Hippocampal formation (tissue), 2 donors: ENCODE measurements at places on chromosomes 16 and 17.

- no peak for DNase-seq
Measured at GRCh38 chr16:2881783-2882649, 999 bp upstream of the FLYWCH2 start.

- no peak for DNase-seq
Measured at GRCh38 chr17:55617441-55617840, 105.2 kb downstream of the TMEM100 start.

DNA sequence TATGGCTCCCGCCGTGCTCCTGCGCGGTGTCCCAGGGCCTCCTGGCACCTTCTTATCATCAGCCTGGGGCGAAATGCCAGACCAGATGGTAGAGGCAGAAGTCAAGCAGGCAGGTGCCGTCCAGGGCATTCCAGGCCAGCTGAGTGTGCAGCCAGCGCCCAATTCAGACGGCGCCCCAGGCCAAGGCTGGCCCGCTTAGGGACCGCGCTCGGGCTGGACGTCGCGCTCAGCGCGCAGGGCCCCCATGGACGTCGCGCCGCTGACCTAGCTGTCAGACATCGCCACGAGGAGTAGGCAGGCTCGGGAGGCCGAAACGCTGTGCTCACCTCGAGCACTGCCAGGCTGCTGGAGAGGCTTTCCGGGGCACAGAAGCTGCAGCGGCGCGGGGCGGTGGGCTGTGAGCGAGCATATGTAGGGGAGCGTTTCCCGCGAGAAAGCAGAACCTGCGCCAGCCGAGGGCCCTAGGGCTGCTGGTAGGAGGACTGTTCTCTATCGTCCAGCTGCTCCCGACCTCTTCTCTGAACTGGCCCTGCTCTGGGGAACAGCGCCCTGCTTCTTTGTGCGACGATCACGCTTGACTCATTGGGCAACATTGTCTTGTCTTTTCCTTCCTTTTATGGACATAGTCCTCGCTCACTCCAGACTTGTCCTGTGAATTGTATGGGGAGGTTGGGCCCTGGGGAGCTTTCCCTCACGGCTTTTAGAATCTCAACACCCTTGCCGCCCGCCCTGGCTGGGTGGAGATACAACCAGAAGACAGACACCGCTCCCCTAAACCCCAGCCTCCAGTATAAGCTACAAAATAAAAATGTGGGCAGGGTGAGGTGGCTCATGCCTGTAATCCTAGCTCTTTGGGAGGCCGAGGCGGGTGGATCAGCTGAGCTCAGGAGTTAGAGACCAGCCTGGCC is 8.4 kb upstream of the CA4 start:
- no peak for DNase-seq

DNA sequence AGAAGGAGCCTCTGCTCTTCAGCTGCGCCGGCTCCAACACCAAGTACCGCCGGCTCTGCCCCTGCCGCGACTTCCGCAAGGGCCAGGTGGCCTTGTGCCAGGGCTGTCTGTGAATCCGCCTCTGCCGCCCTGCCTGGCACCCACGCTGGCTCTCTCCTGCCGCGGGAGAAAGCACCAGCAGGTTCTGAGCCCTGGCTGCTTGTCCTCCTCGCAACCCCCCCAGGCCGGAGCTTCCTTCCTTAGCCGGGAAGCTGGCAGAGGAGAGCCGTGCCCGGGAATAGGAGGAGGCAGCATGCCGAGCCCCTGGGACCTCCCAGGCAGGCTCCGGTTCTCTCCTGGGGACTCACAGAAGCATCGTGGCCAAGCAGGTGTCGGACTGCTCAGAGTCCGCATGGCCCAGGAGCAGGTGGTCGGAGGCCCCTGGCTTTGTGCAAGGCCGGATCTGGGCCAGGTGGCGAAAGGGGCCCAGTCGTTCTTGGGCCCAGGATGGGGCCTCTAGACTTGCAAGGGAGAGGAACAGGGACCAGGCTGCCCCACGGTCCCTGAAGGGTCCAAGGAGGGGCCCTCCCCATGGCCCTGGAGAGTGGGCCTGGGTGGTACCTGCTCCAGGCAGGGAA is 80.6 kb downstream of the MGAT5B start:
- no peak for DNase-seq

GRCh38 chr17:50280801-50281441 is 6.7 kb downstream of the TMEM92 start:
- no peak for DNase-seq

GRCh38 chr17:2155573-2155972 is 100.7 kb downstream of the HIC1 start:
- DNase-seq = no peak

GRCh38 chr16:14202697-14203096 is 131.6 kb downstream of the MRTFB start:
- no peak for DNase-seq

- DNase-seq = no peak
Measured at GRCh38 chr17:77763023-77763422, 195.5 kb upstream of the TNRC6C start.

GRCh38 chr16:55051571-55052347 is 121.1 kb downstream of the IRX5 start:
- no peak for DNase-seq

GRCh38 chr16:66270333-66270927 is 96.1 kb upstream of the CDH5 start:
- peak; percentile 40 for DNase-seq

- DNase-seq = no peak
Measured at GRCh38 chr16:48246066-48246465, 1.3 kb downstream of the ABCC11 start.

GRCh38 chr17:59436900-59437299 is 105.4 kb downstream of the YPEL2 start:
- no peak for DNase-seq

DNA sequence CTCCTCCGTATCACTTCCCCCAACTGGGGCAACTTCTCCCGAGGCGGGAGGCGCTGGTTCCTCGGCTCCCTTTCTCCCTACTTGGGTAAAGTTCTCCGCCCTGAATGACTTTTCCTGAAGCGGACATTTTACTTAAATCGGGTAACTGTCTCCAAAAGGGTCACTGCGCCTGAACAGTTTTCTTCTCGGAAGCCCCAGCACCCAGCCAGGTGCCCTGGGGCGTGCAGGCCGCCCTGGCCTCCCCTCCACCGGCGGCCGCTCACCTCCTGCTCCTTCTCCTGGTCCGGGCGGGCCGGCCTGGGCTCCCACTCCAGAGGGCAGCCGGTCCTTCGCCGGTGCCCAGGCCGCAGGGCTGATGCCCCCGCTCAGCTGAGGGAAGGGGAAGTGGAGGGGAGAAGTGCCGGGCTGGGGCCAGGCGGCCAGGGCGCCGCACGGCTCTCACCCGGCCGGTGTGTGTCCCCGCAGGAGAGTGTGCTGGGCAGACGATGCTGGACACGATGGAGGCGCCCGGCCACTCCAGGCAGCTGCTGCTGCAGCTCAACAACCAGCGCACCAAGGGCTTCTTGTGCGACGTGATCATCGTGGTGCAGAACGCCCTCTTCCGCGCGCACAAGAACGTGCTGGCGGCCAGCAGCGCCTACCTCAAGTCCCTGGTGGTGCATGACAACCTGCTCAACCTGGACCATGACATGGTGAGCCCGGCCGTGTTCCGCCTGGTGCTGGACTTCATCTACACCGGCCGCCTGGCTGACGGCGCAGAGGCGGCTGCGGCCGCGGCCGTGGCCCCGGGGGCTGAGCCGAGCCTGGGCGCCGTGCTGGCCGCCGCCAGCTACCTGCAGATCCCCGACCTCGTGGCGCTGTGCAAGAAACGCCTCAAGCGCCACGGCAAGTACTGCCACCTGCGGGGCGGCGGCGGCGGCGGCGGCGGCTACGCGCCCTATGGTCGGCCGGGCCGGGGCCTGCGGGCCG is 1.6 kb downstream of the HIC1 start:
- no peak for DNase-seq

DNA sequence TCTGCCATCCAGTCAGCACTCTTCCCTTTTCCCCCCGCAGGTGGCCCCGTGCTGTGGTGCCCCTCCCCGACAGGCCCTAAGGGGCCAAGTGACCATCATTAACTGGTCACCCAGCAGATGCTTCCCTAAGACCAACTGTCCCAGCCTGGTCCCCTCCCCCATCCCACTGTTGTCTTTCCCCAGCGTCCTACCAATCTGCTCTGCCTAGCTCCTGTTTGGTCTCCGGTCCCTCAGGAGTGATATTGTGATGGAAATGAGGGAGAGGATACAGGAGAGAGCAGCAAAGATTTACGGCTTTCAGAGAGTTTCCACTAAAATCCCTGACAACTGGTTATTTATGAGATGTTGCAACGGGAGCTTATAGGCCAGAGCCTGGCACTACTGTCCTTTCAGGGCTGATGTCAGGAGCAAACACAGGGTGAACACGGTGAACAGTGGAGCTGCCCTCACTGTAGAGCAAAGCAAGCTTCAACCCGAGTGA is 1.4 kb upstream of the TTLL6 start:
- DNase-seq = no peak

- DNase-seq = no peak
Measured at GRCh38 chr16:22063888-22064467, 28.4 kb upstream of the VWA3A start.

DNA sequence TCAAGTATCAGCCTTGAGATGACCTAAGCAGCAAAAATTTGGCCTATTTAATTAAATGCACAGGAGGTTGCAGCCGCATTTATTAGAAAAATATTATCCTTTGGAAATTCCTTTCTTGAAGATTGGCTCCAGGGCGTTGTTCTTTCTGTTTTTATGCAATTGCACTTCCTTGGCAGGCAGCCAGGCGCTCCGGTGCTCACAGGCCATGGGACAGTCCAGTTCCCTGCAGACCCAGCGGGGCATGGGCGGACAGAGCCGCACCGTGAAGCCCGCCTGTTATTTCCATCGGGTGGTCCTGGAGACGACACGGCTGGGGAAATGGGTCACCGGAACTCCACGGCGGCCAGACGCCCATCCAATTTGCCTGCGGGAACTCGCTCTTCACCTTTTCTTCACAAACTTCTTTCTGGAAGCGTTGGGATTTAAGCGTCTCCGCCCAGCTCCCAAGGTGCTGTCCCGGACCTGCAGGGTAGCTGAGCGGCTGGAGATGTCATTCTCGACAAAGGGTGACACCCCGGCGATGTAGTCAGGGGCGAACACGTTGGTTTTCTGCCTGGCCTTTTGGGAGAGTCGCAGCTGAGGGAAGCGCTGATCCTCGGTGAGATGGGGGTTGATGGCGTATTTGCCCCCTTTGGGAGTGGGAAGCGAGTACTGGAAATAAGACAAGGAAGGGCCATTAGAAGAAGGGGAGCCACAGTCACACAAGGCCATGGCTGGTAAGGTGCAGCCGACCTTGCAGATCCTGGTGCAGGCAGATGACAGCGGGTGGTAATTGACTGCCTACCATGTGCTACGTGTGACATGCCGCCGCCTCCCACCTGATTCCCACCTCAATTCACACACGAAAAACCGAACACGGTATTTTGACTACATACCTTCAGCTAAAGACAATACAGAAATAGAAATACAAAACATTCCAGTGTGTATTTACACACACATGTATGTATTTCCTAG is 12.5 kb downstream of the NOB1 start:
- DNase-seq = no peak

- no peak for DNase-seq
Measured at GRCh38 chr17:16287563-16288027, 65.7 kb downstream of the CENPV start.

DNA sequence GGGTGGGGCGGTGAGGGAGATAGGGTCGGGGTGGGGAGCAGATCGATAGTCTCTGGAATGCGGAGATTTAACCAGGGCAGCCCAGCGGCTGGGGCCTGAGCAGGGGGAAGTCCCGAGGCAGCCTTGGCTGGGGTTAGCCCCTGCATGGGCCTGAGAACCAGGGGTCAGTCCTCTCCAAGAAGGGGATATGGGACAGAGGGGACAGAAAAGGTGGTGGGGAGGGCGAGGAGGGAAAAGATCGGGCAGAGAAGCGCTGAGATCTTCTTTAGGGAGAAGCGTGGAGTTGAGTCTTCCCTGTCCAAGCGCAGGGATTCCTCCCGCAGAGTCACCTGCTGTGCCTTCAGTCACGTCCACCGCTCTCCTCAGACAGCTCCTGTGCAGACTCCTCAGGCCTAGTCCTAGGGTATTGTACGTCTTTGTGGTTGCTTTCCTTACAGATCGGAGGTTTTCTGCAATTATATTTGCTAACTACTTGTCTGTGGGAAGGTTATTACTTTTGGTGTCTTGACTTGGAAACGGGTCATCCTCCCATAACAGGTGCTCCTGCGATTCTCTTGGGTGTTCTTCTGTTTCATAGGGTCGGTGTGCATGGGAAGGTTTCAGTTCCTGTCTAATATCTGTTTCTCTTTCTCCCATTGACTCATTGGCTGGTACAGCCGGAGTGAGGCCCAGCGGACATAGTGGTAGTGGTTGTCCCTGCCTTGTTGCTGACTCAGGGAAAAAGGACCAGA is 952 bp downstream of the CD300A start:
- DNase-seq = no peak

- DNase-seq = no peak
Measured at GRCh38 chr17:39800540-39800939, 62.8 kb downstream of the GRB7 start.

- DNase-seq = no peak
Measured at GRCh38 chr17:68398691-68399637, 58.3 kb downstream of the WIPI1 start.

DNA sequence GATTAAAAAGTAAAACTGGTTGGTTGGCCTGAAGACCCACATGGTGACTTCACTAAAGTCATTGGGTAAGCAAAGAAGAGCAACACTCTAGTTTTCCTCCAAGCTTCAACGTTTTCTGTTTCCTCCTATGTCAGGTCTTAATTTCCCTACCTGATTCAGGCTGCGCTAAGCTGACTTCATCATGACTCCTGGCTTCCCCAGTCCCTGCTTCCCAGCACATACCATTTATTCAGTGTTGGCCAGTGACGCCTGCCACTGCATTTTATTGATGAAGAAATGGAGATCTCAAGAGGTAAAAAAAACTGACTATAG is 645.3 kb downstream of the WWOX start:
- no peak for DNase-seq

DNA sequence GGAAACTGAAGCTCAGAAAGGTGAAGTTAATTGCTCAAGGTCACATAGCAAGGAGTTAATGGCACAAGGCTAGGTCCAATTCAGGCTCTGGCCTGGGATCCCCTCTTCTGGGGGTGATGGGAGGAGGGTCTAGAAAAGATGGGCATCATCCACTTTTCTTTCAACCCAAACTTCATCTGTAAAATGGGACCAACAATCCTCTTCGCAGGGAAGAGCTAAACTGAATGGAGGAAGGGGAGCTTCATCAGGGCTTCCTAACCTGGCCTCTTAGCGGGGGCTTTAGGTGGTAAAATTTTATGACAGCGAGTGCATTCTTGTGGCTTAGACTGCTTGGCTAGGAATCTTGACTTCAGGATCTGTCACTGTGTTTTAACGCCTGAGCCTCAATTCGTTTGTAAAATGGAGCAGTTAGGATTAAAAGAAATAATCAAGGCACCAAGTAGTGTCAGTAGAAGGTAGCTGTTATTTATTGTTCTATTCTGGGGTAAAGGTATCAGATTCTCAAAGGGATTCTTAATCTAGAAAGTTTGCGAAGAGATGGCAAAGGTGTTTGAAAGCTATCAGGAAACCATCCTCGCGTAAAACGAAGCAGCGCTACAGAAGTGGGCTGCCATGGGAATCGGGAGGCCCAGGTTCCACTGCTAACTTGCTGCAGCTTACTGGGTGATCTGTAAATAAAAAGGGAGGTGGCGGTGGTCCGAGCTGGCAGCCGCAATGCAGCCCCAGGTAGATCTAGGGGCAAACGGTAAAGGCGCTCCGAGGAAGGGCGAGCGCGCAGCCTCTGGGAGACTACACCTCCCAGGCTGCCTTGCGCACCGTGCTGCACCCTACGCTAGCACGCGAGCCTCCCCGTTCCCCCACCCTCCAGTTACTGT is 1.5 kb upstream of the SRCAP start:
- no peak for DNase-seq
